Stimulated activated CD4-positive, alpha-beta T cell treated with anti-CD3 and anti-CD28 coated beads, Interleukin-4, amount 100 ng/mL, for 1 hour (primary cell): ENCODE measurements at places on chromosomes 5 and 9.

DNA sequence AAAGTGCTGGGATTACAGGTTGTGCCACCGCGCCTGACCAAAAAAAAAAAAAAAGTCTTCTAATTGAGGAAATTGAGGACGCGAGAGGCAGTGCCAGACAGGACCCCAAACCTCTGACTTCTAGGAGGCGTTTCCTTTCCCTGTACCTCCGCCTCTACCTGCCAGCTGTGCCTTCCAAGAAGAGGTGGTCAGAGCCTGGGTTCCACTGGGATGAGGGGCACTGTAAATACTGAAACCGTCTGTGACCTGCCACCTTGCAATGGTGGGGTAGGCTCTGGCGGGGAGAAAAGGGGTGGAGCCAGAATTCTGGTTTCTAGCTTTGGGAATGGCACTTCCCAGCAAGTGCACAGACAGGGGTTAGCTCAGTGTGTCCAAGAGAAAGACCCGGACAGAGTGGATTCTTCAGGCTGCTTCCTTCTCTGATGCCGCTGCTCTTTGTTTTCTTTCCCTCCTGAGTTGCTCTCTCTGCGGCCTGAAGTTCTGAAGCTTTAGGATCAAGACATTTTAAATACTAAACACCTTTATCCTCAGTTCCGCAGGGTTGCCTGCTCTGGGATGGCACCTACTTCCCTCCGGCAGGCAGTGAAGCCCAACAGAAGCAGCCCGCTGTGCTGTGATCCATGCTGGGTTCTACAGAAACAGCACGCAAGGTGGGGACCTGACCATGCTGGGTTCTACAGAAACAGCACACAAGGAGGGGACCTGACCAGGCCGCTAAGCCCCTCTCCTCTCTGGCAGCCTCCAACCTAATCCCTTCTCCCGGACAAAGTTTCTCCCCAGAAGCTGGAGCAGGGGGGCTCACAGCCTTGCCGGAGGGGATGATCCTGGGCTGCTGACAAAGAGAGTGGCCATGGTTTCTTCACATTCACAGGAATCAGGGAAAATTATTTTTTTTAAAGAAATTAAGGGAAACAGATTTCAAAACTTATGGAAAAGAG is 65.2 kb downstream of the OTULIN start:
- no peak for DNase-seq

DNA sequence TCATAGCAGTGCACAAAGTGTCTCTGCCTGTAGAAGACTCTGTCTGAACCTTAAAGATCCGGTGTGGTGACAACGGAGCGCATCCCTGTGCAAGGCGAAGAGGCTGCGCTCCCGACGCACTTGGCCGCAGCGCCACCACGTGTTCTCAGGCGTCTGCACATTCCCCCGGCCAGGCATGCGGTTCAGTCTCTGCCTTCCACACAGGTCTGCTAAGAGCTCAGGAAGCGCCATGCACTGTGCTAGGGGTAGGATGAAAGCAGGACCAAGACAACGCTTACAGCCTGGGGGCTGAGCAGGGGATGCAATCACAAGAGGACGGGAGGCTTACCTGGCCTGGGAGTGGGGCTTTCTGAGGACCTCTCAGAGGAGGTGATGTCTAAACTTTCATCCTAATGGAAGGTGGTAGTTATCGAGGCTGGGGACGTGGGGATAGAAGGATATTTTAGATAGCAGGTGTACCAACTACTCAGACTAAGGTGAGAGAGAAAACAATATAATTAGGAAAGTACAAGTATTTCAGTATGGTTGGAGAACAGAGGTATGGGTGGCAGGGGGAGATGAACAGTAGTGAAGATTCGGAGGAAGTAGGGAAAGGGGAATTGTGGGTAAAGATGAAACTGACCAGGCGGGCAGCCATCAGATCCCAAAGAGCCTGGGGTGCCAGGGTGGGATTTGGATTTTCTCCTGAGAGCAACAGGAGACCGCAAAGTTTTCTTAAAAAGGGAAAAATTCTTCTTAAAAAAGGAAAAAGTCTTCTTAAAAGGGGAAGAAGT is 13.3 kb downstream of the CAPSL start:
- peak; percentile 87 for DNase-seq

- no peak for DNase-seq
Observed at GRCh38 chr9:84397822-84398221, 57.3 kb upstream of the SLC28A3 start.

- DNase-seq, result no peak
Observed at GRCh38 chr5:71923755-71924154, 183.5 kb upstream of the MAP1B start.

GRCh38 chr9:29945012-29945411 is 2371.7 kb upstream of the C9orf72 start:
- DNase-seq, result no peak

- DNase-seq, result peak; percentile 63
Observed at GRCh38 chr9:20620650-20621470, 1.4 kb downstream of the MLLT3 start.

- DNase-seq, result no peak
Observed at GRCh38 chr5:42250-42649, 49.7 kb upstream of the PLEKHG4B start.

GRCh38 chr5:72487177-72487576 is 20.0 kb downstream of the ZNF366 start:
- no peak for DNase-seq

- no peak for DNase-seq
Observed at GRCh38 chr5:133401731-133402347, 210.5 kb downstream of the FSTL4 start.

- no peak for DNase-seq
Observed at GRCh38 chr9:86794391-86795046, 152.8 kb downstream of the GAS1 start.

DNA sequence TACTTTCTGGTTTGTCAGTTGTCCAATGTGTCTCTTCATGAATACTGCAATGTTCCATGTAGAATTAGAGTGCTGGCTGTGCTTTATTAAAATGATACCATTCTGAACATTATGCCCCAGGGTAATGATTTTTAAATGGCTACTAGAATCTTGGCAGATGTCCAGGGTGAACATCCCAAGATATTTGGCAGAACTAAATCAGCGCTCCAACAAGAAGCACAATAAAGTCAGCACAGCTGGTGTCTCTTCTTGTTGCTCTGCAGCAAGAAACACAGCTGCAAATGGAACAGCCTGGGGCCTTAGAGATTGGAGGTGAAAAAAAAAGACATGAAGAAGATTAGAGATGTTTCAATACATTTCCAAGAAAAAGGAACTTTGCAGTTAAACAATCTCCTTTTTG is 248.3 kb downstream of the CDH18 start:
- no peak for DNase-seq

DNA sequence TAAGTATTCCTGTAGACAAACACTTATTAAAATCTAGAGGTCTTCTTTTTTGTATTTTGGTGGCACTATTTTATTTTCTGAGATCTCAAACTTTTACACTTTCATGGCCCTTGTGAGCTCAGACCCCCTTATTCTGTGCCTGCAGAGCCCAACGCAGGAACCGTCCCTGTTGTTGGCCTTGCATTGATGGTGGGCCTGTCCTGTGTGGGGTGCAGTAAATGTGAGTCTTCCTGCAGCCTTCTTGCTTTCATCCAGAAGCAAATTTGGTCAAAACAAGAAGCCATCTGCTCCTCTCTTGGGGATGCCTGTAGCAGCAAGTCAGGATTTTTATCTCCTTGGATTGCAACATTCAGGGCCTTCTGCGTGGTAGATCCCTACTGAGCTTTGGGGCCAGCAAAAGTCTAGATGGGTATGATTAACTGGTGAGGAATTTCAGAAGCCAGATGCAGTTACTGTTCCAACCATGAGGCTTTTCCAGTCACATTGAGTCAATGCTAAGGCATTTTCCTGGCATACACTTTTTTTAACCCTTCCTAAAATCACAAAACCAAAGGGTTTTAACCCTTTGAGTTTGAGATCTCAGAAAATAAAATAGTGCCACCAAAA is 31.7 kb downstream of the BASP1 start:
- DNase-seq, result no peak

GRCh38 chr9:117278471-117279035 is 136.3 kb downstream of the ASTN2 start:
- no peak for DNase-seq

GRCh38 chr5:33299621-33300208 is 141.1 kb upstream of the TARS1 start:
- no peak for DNase-seq

- DNase-seq, result no peak
Observed at GRCh38 chr5:172833372-172833685, 722 bp upstream of the ERGIC1 start.

GRCh38 chr5:163772241-163772640 is 266.8 kb downstream of the MAT2B start:
- no peak for DNase-seq
